Large intestine (tissue), 12 donors: ENCODE measurements at places on chromosomes 7 and 10. TPM values are rescaled to one million over a fixed set of nuclear protein-coding genes. Genes with fewer than 3 reads are reported as not detected.

DNA sequence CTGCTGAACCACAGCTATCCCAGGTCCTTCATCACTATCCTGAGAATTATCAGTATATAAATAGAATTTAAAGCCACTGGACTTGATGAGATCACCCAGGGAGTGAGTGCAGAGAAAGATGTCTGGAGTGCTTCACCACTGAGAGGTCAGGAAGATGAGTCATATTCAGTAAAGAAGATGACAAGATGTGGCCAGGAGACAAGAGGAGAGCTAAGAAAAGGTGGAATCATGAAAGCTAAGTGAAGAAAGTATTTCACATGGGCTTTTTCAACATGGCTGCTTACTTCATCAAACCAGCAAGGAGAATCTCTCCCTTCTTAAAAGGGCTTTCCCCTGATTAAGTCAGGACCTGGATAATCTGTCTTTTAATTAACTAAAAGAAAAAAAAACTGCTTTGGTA lies 9.1 kb upstream of the PRKAR2B start:
- no peaks in the 10 kb centered on the region for H3K4me1 ChIP-seq
- H3K36me3 ChIP-seq = no peaks in the 10 kb centered on the region
- no peak overlapping the region for H3K4me3 ChIP-seq
- no peaks in the 10 kb centered on the region for H3K27me3 ChIP-seq
- H3K27ac ChIP-seq = no peak overlapping the region

- H3K27me3 ChIP-seq = peaks cover 3% of the 10 kb centered on the region
- H3K4me1 ChIP-seq = no peaks in the 10 kb centered on the region
- no peak overlapping the region for H3K4me3 ChIP-seq
- H3K27ac ChIP-seq = no peak overlapping the region
- H3K36me3 ChIP-seq = no peaks in the 10 kb centered on the region
Observed at GRCh38 chr10:130377986-130378540, 241.9 kb downstream of the GLRX3 start.

DNA sequence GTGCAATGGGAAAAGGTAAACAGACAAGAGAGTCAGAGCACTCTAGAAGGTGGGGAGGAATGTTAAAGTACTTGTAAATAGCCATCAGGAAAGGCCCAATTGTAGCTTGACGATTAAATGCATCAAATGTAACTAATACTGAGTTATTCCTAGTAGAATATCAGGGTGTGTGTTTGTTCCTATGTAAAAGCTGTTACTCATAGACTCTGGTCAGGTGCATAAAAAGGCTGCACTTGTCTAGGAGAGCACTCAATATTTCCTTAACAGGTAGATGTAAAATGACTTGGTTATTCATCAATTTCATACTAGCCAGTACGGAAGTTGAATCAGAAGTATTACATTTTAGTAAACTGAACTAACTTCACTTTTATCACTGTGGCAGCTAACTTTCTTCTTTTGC lies 179.7 kb upstream of the AGR3 start:
- H3K27ac ChIP-seq = no peak overlapping the region
- no peaks in the 10 kb centered on the region for H3K36me3 ChIP-seq
- no peaks in the 10 kb centered on the region for H3K4me1 ChIP-seq
- H3K27me3 ChIP-seq = no peaks in the 10 kb centered on the region

- no peaks in the 10 kb centered on the region for H3K27me3 ChIP-seq
- no peak for DNase-seq
- no peaks in the 10 kb centered on the region for H3K4me1 ChIP-seq
Observed at GRCh38 chr7:28592861-28593260, 180.5 kb downstream of the CREB5 start.

GRCh38 chr10:31830887-31831286 lies 97.7 kb downstream of the ARHGAP12 start:
- H3K27me3 ChIP-seq = no peaks in the 10 kb centered on the region
- H3K4me1 ChIP-seq = no peaks in the 10 kb centered on the region
- no peak for DNase-seq
- peaks cover 3% of the 10 kb centered on the region for H3K36me3 ChIP-seq
- no peak overlapping the region for H3K4me3 ChIP-seq

DNA sequence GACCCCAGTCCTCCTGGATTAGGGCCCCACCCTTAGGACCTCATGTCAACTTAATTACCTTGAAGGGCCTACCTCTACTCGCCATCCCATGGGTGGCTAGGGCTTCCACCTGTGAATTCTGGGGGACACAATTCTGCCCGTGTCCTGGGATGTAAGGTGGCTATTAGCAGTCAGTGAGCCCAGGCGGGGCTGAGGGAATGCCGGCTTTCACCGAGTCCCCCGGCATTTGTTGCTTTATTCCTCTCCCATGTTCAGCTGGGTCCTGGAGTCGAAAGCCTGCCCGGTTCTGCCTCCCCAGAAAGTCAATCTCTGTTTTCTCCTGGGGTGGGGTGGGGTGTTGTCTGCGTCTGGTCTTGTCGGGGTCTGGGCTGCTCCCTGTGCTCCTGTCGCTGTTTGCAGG lies 125.6 kb downstream of the GLRX3 start:
- H3K27ac ChIP-seq = no peak overlapping the region
- H3K36me3 ChIP-seq = no peaks in the 10 kb centered on the region
- no peak for DNase-seq
- no peaks in the 10 kb centered on the region for H3K27me3 ChIP-seq
- H3K4me3 ChIP-seq = no peak overlapping the region
- no peaks in the 10 kb centered on the region for H3K4me1 ChIP-seq

DNA sequence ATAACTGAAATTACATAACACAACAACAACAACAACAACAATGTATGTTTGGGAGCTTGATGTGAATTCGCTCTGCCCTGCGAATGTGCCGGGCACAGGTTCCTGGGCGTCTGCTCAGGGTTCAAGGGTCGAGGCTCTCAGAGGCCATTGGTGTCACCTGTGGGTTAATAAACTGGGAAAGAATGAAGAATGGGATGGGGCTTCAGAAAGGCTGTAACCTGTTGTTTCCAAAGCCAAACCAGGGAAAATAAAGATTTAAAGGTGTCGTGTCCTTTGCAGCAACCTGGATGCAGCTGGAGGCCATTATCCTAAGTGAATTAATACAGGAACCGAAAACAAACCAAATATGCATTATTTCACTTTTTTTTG lies 17.3 kb upstream of the KLRG2 start:
- H3K27me3 ChIP-seq = peaks cover 12% of the 10 kb centered on the region
- DNase-seq = no peak
- no peak overlapping the region for H3K4me3 ChIP-seq
- no peak overlapping the region for H3K27ac ChIP-seq
- H3K36me3 ChIP-seq = no peaks in the 10 kb centered on the region

GRCh38 chr10:23608926-23609325 lies 170.1 kb downstream of the OTUD1 start:
- DNase-seq = no peak
- no peaks in the 10 kb centered on the region for H3K27me3 ChIP-seq
- H3K27ac ChIP-seq = no peak overlapping the region
- no peaks in the 10 kb centered on the region for H3K4me1 ChIP-seq
- no peaks in the 10 kb centered on the region for H3K36me3 ChIP-seq

DNA sequence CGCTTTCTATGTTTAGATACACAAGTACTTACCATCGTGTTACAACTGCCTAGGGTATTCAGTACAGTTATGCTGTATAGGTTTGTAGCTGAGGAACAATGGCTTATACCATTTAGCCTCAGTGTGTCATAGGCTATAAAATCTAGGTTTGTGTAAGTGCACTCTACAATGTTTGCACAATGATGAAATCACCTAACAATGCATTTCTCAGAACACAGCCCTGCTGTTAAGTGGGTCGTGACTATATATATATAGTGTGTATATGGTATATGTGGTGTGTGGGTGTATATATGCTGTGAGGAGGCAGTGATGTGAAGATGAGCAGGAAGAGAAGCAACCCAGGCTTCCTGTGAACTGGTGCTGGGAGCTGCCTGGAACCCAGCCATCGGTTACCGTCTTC lies 65.6 kb upstream of the MKI67 start:
- no peak overlapping the region for H3K4me3 ChIP-seq
- H3K36me3 ChIP-seq = no peaks in the 10 kb centered on the region
- no peaks in the 10 kb centered on the region for H3K4me1 ChIP-seq
- DNase-seq = no peak
- H3K27ac ChIP-seq = no peak overlapping the region

GRCh38 chr10:3570855-3571266 lies 214.1 kb downstream of the KLF6 start:
- no peak overlapping the region for H3K27ac ChIP-seq
- no peak for DNase-seq
- no peak overlapping the region for H3K4me3 ChIP-seq

DNA sequence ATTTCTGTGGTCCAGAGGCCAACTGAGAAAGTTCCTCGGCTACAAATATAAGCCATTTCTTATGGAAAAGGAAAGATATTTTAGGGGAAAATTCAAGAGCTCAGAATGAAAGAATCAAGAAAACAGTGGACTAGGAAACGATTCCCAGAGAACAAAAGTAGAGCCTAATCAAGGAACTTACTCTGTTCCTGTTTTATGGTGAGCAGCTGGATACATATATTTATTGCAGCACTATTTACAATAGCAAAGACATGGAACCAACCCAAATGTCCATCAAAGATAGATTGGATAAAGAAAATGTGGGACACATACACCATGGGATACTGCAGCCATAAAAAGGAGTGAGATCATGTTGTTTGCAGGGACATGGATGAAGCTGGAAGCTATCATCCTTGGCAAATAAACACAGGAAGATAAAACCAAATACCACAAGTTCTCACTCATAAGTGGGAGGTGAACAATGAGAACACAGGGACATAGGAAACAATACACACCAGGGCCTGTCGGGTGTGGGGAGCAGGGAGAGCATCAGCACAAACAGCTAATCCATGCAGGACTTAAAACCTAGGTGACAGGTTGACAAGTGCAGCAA lies 298.7 kb downstream of the THSD7A start:
- H3K27me3 ChIP-seq = no peaks in the 10 kb centered on the region
- H3K27ac ChIP-seq = no peak overlapping the region
- DNase-seq = no peak
- no peak overlapping the region for H3K4me3 ChIP-seq

DNA sequence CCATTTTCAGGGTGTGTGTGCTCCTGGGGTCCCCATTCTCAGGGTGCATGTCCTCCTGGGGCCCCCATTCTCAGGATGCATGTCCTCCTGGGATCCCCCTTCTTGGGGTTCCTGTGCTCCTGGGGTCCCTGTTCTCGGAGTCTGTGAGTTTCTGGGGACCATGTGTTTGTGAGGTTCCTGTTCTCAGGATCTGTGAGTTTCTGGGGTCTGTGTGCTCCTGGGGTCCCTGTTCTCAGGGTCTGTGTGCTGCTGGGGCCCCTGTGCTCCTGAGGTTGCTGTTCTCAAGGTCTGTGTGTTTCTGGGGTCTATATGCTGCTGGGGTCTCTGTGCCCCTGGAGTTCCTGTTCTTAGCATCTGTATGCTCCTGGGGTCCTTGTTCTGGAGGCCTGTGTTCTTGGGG lies 425.5 kb downstream of the GLRX3 start:
- H3K4me1 ChIP-seq = no peaks in the 10 kb centered on the region
- no peaks in the 10 kb centered on the region for H3K27me3 ChIP-seq
- H3K36me3 ChIP-seq = no peaks in the 10 kb centered on the region
- H3K4me3 ChIP-seq = no peak overlapping the region
- no peak for DNase-seq

DNA sequence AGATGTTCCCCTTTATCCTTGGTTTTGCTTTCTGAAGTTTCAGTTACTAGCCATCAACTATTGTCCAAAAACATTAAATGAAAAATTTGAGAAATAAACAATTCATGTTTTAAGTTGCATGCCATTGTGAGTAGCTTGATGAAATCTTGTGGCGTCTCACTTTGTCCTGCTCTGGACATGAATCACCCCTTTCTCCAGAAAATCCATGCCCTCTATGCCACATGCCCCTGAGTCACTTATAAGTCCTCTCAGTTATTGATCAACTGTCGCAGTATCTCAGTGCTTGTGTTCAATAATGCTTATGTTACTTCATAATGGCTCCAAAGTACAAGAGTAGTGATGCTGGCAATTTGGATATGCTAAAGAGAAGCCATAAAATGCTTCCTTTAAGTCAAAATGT lies 208.0 kb upstream of the FERD3L start:
- no peak for DNase-seq
- H3K36me3 ChIP-seq = no peaks in the 10 kb centered on the region
- no peak overlapping the region for H3K27ac ChIP-seq
- H3K27me3 ChIP-seq = no peaks in the 10 kb centered on the region
- no peak overlapping the region for H3K4me3 ChIP-seq

DNA sequence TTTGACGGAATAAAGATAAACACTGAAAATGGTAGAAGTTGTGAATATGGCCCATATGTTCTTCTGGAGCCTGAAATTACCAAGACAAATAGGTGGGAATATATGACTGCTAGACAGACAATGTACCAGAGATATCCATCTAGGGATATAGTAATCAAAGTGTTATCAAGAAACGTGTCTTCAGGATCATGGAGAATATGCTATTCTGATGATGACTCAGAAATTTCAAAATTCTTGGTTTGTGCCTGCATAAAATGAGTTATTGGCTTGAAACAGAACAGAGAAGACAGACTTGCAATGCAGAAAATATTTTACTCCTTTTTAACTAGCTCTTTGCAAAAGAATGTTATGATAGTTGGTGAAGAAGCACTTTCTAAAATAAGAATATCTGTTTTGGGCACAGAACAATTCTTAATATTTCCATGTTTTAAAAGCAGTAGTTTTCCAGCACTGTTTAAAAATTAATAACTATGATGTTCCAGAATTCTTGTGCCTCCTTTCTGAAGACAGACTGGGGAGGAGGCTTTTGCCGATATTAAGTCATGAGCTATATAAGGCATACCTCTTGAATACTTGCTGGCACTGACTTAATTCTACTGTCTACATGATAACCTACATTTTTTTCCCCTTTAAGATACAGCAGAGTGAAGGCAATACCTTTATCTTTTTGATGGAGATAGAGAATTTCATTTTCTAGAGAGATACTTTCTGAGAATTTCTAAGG lies 34.4 kb upstream of the CABCOCO1 start:
- H3K4me1 ChIP-seq = no peaks in the 10 kb centered on the region
- H3K4me3 ChIP-seq = no peak overlapping the region
- no peak overlapping the region for H3K27ac ChIP-seq
- DNase-seq = no peak
- no peaks in the 10 kb centered on the region for H3K27me3 ChIP-seq
- H3K36me3 ChIP-seq = no peaks in the 10 kb centered on the region

DNA sequence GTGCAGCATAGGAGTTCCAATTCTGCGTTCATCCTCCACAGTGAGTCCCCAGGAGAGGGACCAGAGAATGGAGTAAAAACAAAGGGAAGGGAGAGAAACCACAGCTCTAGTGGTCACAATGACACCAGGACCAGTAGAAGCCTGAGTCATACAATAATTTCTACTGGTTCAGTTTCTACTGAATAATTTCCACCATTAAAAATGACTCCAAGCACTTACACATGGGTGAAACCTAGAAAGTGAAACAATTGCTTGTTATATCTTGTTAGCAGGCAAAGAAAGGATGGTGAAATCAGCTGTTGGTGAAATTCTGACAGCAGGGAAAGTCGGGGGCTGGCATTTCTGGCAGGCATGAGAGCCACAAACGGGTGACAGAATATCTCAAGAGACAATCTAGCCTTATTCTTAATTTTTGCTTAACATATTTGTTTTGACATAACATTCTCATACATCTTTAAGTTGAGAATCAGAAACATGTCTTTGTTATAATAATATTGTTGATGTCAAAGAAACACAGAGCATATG lies 1065.8 kb upstream of the C7orf33 start:
- no peak overlapping the region for H3K27ac ChIP-seq
- no peaks in the 10 kb centered on the region for H3K4me1 ChIP-seq
- H3K27me3 ChIP-seq = no peaks in the 10 kb centered on the region

Gene CHCHD2
- 342 TPM for polyA plus RNA-seq

Gene OR2A12
- polyA plus RNA-seq = 0.04 TPM

Gene CACUL1
- 24.1 TPM for polyA plus RNA-seq

Gene GRM3
- 0.16 TPM for polyA plus RNA-seq

Gene CYP3A7
- 1.8 TPM for polyA plus RNA-seq
